Fibroblast of gingiva (primary cell): ENCODE measurements at places on chromosomes 3 and 15.

GRCh38 chr3:98788651-98789050 lies 25.5 kb downstream of the ST3GAL6 start:
- no peak for DNase-seq

- no peak for DNase-seq
Measured at GRCh38 chr15:62365795-62366442, 200.8 kb upstream of the C2CD4B start.

GRCh38 chr15:59791755-59792154 lies 102.6 kb upstream of the BNIP2 start:
- DNase-seq = no peak

DNA sequence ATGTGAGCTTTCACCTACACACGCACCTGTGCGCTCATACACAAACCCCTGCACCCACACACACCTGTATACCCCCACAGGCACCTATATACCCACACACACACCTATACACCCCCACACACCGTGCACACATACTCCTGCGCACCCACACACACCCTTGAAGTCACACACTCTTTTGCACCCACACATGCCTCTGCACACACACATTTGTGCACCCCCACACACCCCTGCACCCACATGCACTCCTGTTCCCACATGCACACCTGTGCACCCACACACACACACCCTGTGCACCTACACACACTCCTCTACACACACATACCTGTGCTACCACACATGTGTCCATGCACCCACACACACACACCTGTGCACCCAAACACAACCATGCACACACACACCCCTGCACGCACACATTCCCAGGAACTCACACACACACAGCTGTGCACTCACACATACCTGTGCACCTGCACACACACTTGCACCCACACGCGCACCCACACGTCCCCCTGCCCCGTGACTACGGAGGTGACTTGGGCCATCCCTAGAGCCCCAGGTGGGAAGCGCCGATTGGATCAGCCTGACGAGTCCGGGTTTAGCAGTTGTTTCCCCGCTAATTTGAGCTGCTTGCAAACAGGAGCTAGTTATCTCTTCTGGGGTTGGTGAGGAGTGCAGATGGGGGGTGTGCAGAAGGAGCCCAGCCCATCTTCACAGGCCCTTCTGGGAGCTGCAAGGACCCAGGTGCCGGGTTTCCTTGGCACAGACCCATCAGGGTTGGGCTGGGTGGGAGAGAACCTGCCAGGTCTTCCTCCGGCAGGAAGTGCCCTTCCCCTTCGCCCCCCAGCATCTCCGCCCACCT lies 97.8 kb downstream of the CHSY1 start:
- DNase-seq = no peak

- DNase-seq = peak; percentile 82
Measured at GRCh38 chr15:64460724-64461720, 644 bp downstream of the ZNF609 start.

DNA sequence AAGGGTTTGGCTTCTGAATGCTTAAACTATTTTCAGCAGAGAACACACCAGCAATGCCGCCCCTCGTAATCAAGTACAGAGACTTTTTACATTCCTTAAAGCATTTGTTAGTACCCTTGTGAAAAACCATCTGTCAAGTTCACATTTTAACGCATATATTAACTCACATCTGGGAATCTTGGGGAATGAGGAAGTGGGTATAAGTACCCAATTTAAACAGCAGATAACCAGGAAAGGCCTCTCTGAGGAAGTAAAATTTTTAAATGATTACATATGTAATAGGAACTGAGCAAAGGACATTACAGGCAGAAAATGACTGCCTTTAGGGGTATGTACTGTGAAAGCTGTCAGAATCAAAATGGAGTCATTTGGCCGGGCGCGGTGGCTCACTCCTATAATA lies 12.8 kb upstream of the CFAP44 start:
- DNase-seq = no peak

GRCh38 chr3:146139586-146140110 lies 21.3 kb downstream of the PLOD2 start:
- no peak for DNase-seq

GRCh38 chr3:69388241-69388640 lies 2.4 kb upstream of the FRMD4B start:
- no peak for DNase-seq

DNA sequence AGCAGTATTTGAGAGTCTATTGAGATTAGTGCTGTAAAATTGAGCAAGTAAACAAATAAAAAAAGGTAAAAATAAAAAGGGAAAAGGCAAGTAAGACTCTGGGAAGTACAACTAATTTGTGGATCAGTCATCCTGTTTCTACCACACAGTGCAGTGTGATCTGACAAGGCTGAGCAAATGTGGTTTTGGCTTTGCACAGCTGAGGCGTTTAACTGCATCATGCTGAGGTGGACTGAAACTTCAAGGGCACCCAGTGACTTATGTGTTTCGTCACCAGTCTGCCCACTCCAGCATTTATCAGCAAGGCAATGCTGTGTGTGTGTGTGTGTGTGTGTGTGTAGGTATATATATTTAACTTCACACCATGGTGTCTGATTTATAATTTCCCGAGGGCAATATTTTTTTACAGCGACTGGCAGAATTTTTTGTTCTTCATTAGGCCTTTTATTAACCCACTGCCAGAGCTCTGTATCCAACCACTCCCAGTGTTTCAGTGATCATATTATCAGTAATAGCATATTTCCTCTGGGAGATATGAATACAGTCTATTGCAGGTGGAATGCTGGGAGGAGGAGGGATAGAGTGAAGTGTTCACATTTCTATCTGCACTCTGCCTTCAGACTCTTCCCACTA lies 131.5 kb upstream of the SATB1 start:
- no peak for DNase-seq

DNA sequence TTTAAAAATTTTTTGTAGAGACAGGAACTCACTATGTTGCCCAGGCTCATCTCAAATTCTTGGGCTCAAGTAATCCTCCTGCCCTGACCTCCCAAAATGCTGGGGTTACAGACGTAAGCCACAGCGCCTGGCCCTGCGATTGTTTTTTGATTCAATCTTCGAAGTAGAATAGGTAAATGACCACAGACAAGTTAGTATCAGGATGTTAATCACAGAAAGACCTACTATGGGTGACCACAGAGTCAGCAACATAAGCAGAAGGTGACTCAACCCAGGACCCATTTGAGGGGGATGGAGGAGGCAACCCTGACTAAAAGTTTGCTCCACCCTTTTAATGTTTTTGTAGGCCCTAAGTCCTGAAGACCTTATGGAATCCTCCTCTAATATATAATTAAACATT lies 10.0 kb upstream of the USP3 start:
- no peak for DNase-seq

- DNase-seq = no peak
Measured at GRCh38 chr3:64647825-64648224, 40.0 kb downstream of the ADAMTS9 start.

GRCh38 chr15:63050731-63051155 lies 8.2 kb downstream of the TPM1 start:
- DNase-seq = no peak

DNA sequence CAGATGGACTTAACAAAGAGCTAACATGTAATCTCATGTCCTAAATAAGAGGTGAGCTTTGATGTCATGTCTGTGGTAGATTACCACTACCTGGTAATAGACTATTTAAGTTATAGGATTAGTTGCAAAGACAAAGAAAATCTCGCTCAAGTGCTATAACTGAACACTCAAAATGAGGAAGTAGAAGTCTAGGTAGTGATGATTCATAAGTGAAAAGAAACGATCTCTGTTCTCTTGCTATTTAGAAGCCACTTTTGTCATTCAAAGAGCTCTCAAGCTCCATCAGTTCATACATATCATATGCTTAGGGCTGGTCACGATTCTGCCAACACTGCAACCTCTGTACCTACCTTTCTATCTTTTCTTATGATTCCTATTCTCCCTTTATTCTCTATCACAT lies 110.9 kb downstream of the EDEM1 start:
- DNase-seq = no peak

GRCh38 chr15:85673326-85673725 lies 121.4 kb downstream of the KLHL25 start:
- DNase-seq = no peak

GRCh38 chr3:134369861-134370596 lies 4.2 kb downstream of the AMOTL2 start:
- no peak for DNase-seq

- no peak for DNase-seq
Measured at GRCh38 chr15:72907733-72908132, 124.2 kb upstream of the ADPGK start.

DNA sequence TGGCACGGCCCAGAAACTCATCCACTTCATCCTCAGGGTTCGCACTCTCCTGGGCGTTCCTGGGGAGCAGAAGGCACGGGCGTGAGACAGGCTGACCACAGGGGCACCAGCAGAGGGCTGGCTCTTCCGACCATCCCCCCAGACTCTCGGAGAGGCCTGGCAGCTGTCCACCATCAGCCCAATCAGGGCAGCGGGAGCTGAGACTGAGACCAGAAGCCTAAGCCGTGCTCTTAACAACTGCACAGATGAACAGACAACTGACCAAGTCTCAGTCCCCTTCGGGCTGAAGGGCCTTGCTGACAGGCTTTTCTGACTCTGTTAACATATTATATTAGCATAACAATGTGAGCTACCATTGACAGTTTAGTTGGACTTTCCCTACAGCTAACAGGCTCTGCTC lies 118.0 kb downstream of the SEC22A start:
- DNase-seq = no peak

DNA sequence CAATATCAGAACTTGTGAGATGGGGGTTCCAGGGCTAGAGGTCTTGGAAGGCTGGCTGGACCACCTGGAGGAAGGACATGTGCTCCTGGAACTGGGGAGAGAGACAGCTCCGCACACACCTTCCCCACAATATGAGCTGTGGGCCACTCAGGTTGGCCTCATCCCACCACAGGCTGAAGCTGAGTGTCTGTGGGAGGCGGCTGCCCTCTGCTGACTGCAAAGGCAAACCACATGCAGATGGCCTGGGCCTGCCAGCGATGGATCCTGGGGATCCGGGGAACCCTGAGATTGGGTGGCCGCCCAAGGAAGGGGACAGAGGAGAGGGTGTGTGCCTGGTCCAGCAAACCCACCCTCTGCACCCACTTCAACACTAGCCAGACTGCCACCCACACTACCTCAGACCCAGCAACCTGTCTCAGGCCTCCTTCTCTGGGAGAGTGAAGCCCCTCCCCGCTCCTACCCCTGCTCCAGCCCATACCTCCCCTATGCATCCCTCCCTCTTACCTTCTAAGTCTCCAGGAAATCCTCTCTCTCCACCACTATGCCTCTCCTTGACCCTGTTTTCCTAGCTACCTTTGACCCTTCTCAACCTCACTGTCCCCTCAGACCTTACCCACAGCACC lies 44.8 kb downstream of the CYP11A1 start:
- peak; percentile 38 for DNase-seq

- no peak for DNase-seq
Measured at GRCh38 chr3:20637729-20638128, 451.7 kb upstream of the SGO1 start.

DNA sequence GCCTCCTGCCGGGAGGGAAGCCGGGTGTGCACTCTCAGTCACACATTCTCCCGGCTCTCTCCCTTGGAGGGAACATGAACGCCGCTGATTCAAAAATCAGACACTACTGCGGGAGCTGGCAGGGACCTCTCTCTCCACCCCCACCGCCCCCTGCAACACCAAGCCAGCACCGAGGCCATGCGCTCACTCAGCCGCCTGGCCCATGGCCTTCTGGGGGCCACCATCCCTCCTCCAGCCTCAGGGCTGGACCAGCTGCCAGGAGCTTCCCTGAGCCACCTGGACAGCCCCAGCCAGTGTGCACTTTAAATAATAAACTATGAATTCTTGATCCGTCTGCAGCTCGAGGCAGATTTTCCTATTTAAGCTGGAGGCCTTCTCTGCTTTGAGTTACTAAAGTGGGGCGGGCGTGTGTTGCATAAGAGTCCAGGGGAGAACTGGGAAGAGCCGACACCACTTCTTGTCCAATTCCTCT lies 30.6 kb downstream of the ADAMTS17 start:
- no peak for DNase-seq

- no peak for DNase-seq
Measured at GRCh38 chr3:104755791-104756190, 610.9 kb upstream of the ALCAM start.

- peak; percentile 37 for DNase-seq
Measured at GRCh38 chr3:78798266-78798832, 969.4 kb downstream of the ROBO1 start.

- DNase-seq = no peak
Measured at GRCh38 chr3:166390303-166390702, 553.1 kb upstream of the BCHE start.

DNA sequence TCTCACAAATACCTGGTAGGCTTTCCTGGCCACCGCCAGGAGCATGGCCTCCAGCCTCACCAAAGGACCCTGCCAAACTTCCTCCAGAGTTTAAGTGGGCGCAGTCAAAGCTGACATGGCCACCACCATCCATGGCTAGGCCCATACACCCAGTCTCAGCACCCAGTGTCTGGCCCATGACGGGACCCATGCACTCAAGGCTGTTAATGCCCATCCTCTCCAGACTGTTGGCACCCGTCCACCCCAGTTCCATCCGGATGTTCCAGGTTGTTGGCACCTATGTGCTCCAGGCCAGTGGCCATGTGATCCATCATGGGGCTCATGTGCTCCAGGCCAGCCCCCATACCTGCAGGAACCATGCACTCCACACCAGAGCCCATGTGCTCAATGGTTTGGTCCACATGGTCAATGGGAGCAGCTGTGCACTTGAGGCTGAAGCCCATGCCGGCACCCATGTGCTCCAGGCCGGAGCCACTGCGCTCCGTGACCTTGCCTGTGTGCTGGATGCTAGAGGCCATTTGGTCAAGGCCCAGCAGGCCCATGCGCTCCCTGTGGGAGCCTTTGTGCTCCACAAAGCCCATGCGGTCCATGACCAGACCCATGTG lies 20.4 kb downstream of the CTDSPL2 start:
- no peak for DNase-seq

DNA sequence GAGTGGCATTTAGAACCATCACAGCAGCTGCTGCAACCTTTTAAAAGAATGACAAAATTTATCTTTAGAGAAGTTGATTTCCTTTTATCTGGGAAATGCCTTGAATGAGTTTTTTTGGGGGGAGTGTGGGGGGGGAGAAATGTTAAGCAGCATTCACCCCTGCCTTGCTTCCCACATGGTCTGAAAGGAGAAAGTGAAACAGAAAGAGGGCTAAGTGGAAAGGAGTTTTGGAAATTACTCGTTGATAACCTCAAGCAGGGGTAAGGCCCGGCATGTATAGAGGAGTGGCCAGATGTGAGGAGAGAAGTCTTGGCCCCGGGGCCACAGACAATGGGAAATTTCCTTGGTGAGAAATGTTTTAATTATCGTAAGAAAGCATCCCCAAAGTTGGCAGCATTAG lies 23.5 kb downstream of the B3GALNT1 start:
- no peak for DNase-seq

DNA sequence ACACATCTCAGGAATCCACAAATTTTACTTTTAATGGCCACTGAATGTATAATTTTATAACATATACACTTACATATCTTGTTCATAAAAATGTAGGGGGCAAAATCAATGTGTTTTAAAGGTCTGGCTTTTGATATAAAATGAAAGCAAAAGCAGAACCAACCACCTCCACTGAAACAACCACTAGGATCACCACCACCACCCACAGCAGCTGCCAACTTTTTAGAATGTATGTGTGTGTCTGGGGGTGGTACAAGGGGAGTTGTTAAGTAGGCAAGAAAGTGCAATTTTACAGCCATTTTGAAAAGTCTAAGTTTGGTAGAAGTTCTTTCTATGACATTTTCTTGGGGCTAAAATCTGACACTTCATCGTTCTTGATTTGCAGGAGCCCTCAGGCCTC lies 44.0 kb downstream of the OTOL1 start:
- DNase-seq = no peak

- no peak for DNase-seq
Measured at GRCh38 chr15:70100474-70101341, 3.0 kb upstream of the TLE3 start.

GRCh38 chr3:123694366-123695087 lies 109.7 kb upstream of the HACD2 start:
- no peak for DNase-seq
